Effector memory CD4-positive, alpha-beta T cell (primary cell): ENCODE measurements at places on chromosomes 2 and 18.

- no peak for DNase-seq
Measured at GRCh38 chr18:50372743-50373142, 2.1 kb upstream of the SKA1 start.

- no peak for DNase-seq
Measured at GRCh38 chr2:150145299-150145692, 342.2 kb downstream of the RND3 start.

- no peak for DNase-seq
Measured at GRCh38 chr2:39732482-39732881, 46.6 kb downstream of the THUMPD2 start.

GRCh38 chr2:113877711-113878598, 11.9 kb upstream of the ACTR3 start:
- no peak for DNase-seq

GRCh38 chr18:55778788-55779690, 191.0 kb upstream of the TCF4 start:
- no peak for DNase-seq

DNA sequence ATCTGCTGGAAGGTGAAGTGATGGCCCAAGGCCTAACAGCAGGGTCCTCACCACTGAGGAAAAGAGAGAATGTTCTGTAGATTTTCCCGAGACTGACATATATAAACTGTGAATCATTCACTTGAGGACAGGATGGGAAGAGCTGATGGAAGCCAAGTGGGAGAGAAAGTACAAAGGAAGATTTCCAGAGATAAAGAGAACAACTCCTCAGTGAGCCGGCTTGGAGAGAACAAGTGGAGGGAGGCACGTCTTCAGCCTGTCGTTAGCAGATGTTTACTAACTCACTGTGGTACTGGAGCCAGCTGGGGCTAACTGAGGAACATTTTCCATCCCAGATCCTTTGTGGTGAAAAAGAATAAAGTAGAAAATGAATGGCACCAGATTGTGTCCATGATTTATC, 552.9 kb upstream of the TNP1 start:
- no peak for DNase-seq
